Smooth muscle cell of the pulmonary artery (primary cell): ENCODE measurements at places on chromosomes 11 and 22. TPM values are rescaled to one million over a fixed set of nuclear protein-coding genes. Genes with fewer than 3 reads are reported as not detected.

Gene CCDC157
- 1.8 and 2.2 TPM in 2 replicates for total RNA-seq

Gene KRTAP5-5
- not detected in 2 replicates for total RNA-seq

Gene SLC22A25
- total RNA-seq: not detected in 2 replicates

Gene NAALADL1
- total RNA-seq: 22.0 and 26.3 TPM in 2 replicates

Gene MS4A6A
- total RNA-seq: not detected in 2 replicates

Gene OSBP
- 43.5 and 49.1 TPM in 2 replicates for total RNA-seq

Gene SLN
- total RNA-seq: 1.1 and 1.4 TPM in 2 replicates

Gene FREY1
- 1.5 and 1.6 TPM in 2 replicates for total RNA-seq

Gene DRD4
- 0.07 and 0.23 TPM in 2 replicates for total RNA-seq

Gene OR51B5
- total RNA-seq: 0.13 and 0.17 TPM in 2 replicates

Gene SCARF2
- total RNA-seq: 41.4 and 64.6 TPM in 2 replicates

Gene CPT1A
- total RNA-seq: 53.2 and 65.2 TPM in 2 replicates

Gene OR4X1
- not detected in 2 replicates for total RNA-seq

Gene MS4A8
- total RNA-seq: not detected in 2 replicates

Gene PHOX2A
- total RNA-seq: not detected in 2 replicates

Gene EFCAB6
- total RNA-seq: 1.6 and 2.2 TPM in 2 replicates

Gene WNT7B
- not detected in 2 replicates for total RNA-seq

Gene OSM
- total RNA-seq: not detected in 2 replicates

Gene VWCE
- 1.4 and 1.9 TPM in 2 replicates for total RNA-seq

Gene PARVB
- 37.6 and 48.1 TPM in 2 replicates for total RNA-seq

Gene OR2D2
- total RNA-seq: 0.13 and 0.36 TPM in 2 replicates

Gene PPP2R5B
- total RNA-seq: 19.4 and 28.1 TPM in 2 replicates

Gene SCGB1C1
- not detected in 2 replicates for total RNA-seq

Gene HEPN1
- not detected in 2 replicates for total RNA-seq

Gene BAIAP2L2
- total RNA-seq: 0.39 and 0.69 TPM in 2 replicates

Gene FGF4
- total RNA-seq: not detected in 2 replicates

Gene APOL5
- 0.46 TPM in 1 of 2 replicates, not detected in the other for total RNA-seq

Gene MAJIN
- total RNA-seq: not detected in 2 replicates

Gene FAM180B
- total RNA-seq: not detected in 2 replicates

Gene LAYN
- 21.2 and 35.2 TPM in 2 replicates for total RNA-seq

Gene DLG2
- 1.6 and 1.9 TPM in 2 replicates for total RNA-seq

Gene GDPD5
- 4.1 and 9.4 TPM in 2 replicates for total RNA-seq

Gene ASCL2
- total RNA-seq: not detected in 2 replicates

Gene HTR3B
- total RNA-seq: not detected in 2 replicates

Gene OR51I1
- not detected in 2 replicates for total RNA-seq

Gene TIMM10B
- 34.3 and 36.7 TPM in 2 replicates for total RNA-seq
